Stimulated activated CD8-positive, alpha-beta memory T cell treated with anti-CD3 and anti-CD28 coated beads, Interleukin-7, amount 100 ng/mL, for 1 hour (primary cell): ENCODE measurements at places on chromosomes 13 and 19.
A peak's percentile ranks its signal among the peaks of the same experiment; 100 is the strongest.

DNA sequence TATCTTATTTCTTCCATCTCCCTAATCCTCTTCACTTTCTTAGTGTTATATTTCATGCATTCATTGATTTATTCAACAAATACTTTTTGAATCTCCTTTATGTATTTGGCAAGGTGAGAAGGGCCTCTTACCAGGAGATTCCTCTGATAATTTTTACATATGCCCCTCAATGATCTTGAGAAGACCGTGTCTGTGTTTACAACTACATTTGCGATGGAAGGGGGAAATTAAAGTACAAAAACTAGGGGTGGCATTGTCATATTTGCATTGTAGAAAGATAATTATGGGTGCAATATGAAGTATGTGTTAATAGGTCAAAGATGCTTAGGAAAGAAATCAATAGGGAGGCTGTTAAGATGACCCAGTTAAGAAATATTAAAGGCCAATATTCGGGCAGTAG, 1108.4 kb upstream of the MIR17HG start:
- no peak for DNase-seq

- DNase-seq: no peak
Observed at GRCh38 chr13:90706631-90707030, 640.9 kb upstream of the MIR17HG start.

GRCh38 chr19:13526552-13526951, 20.3 kb upstream of the CACNA1A start:
- no peak for DNase-seq

DNA sequence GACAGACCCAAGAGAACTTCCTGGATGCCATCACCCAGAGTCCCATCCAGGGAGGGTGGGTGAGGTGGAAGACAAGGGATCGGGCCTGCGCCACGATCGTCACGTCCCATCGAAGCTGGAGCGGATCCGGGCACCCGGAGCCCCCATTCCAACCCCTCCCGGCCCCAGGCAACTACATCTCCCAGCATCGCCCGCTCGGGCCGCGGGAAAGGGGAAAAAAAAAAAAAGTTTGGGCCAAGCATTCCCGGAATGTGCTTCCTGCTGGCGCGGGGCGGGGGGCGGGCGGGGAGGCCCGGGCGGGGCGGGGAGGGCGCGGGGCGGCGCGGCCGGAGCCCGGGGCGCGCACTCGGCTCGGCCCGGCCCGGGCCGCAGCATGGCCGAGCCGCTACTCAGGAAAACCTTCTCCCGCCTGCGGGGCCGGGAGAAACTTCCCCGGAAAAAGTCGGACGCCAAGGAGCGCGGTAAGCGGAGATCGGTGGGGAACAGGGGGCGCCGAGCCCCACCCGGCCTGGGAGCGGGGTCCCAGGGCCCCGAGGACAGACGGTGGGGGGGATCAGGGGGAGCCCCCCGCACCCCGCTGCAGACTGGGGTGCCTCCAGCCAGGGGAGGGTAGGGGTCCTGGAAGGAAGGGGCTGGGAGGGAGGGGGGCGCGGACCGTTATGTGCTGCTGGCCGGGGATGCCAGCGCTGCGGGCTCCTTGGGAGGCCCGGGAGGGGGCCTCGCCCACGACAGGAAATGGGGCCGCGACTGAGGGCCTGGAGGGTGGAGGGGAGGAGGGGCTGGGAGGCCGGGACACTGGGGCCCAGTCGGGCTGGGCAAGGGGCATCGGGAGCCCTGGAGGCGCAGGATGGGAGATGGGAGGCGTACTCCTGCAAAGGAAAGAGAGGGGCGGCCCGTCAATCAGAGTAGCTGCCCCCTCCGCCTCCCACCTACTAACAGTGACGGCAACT, at the start of gene SYDE1:
SYDE1 (plus strand) TSS at position 341 of the 950 bp plus-strand sequence; CDS start at position 374, 33 bp downstream.
- no peak for DNase-seq

- no peak for DNase-seq
Observed at GRCh38 chr19:2484178-2484937, 8.4 kb downstream of the GADD45B start.

DNA sequence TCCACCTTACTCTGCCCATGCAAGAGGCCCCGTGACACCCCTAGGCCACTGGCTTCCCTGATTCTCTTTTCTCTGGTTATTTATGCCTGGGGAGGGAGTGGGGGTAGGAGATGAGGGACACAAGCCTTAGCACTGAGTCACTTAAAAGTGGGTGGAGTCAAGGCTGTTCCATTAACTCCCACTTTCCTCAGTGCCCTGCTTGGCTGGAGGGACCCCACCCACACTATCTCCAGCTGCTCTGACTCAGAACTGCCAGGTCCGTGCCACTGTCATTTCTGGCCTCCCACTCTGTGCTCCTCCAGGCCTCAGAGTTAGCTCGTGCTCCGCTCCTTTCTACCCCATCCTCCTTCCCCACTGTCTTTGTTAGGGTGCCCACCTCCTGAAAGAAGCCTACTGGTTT, 113.4 kb upstream of the UQCRFS1 start:
- no peak for DNase-seq

GRCh38 chr19:41528106-41528505, 47.9 kb upstream of the CEACAM21 start:
- no peak for DNase-seq

DNA sequence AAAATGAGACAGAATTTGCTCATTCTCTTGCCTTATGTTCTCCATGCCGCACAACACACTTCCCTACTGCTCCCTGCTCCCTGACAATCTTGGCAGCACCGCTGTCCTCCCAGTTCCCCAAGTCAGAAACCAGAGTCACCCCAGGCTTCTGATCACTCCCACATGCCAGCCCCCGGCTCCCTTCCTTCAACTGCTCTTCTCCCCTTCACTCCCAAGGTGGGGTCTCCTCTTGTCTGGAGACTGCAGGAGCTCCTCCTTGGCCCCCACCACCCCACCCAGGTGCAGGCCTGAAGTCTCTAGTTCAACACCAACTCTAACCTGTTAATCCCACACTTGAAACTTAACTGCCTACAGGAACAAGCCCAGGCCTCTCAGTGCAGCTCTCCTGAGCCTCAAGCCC, 16.8 kb upstream of the AKAP8 start:
- no peak for DNase-seq

DNA sequence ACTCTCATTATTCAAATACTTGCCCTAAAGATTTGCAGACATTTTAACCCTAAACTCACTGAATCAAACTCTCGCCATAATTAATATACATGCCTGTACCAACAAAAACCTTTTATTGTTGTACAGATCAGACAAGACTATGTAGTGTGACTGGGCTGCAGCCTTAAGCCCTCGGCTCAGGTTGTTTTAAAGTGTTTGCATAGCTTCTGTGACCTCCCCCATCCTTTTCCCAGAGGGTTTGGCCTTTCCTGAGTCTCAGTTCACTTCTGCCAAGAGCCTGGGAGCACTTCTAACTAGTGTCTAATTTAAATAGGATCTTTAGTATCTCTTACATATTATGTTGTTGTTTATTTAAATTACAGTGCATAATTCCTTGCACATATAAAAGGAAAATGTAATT, 158.2 kb downstream of the HS6ST3 start:
- no peak for DNase-seq

GRCh38 chr13:77359171-77359570, 32.3 kb upstream of the MYCBP2 start:
- DNase-seq: no peak

DNA sequence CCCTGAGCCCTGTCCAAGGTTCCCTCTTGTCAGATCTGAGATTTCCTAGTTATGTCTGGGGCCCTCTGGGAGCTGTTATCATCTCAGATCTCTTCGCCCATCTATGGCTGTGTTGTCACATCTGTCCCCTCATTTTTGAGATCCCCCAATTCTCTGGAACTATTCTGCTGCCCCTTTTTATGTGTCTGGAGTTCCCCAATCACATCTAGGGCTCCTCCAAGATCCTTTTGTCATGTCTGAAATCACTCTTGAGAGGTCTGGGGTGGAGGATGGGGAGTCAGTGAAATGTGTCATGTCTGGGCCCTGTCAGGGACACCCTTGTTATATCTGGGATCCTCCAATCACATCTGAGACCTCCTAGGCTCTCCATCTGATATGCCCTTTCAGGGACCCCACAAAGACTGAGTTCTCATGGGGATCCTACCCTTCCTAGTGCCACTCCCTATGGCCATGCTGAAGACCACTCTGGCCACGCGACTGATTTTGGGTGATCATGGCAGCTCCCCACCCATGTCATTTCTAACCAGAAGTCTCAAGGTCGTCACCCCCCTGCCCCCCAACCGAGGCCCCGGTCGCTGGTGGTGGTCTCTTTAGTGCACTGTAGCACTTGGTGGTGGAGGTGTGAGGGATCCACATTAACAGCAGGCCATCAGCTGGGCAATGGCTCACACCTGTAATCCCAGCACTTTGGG, 3.8 kb upstream of the MYBPC2 start:
- no peak for DNase-seq

GRCh38 chr19:29967623-29968022, 25.6 kb downstream of the URI1 start:
- no peak for DNase-seq

GRCh38 chr19:17448131-17448967, at the start of gene TMEM221:
Gene TMEM221 (minus strand): TSS chr19:17448668. CDS start chr19:17448462, 206 bp downstream.
- no peak for DNase-seq

GRCh38 chr19:32203161-32203560, 142.2 kb upstream of the ZNF507 start:
- no peak for DNase-seq

DNA sequence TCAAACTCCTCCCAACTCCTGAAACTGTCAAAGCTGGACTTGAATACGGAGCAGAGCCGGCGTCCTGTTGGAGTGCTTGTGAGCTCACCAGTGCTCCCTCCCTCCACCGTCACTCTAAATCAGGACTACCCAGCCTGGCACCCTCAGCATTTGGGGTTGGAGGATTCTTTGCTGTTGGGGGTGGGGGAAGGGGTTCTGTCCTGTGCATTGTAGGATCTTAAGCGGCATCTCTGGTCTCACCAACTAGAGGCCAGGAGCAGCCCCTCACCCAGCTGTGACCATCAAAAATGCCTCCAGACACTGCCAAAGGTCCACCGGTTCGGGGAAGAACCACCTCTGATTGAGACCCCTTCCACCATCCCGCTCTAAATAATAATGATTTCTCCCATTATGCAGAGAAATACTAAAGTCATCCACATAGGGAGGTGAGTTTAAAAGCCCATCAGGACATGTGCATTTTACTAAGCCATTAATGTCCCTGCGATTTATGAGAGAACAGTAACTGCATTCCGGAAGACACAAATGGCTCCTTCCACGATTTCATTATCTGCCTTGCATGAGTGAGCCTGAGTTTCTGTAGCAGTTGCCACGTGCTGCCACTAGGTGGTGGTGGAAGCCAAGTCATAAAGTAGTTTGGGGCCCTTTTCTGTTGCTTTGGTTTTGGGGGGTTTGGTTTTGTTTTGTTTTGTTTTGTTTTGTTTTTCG, 16.1 kb upstream of the USP29 start:
- peak; percentile 19 for DNase-seq

GRCh38 chr19:17996826-17997316, 11.1 kb upstream of the ARRDC2 start:
- peak; percentile 73 for DNase-seq

GRCh38 chr13:68048802-68049359, 818.7 kb upstream of the PCDH9 start:
- no peak for DNase-seq

- DNase-seq: no peak
Observed at GRCh38 chr19:49624967-49625910, 14.7 kb downstream of the RRAS start.

DNA sequence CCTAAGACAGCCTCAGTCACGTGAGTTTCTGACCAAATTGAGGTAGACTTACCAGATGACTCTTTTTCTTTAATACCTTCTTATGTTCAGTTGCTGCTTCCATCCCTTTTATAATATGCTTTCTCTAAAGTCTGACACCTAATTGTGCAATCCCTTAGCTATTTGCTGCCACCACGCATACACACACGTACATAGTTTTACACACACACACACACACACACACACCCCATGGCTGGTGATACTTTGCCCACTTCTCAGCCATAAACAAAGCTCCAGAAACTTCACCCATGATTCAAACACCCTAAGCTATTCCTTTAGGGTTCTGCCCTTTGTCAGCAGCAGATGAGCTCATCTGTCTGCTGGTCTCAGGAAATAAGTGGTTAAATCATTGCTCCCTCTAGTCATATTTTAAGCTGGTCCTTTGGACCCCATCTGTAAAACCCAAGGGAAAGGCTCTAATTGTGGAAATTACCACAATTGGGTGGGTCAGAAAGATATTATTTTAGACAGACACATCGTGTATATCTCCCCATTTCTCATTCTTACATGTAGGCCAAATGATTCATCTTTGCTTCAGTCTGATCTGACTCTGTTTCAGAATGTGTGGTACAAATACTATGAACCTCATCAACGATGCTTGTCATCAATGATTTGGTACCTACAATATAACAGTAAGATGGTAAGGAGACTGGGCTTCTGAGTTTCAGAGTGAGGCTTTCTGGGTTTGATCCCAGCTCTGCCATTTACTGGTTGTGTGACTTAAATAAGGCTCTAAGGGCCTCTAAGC, 69.2 kb downstream of the NALCN start:
- DNase-seq: no peak

DNA sequence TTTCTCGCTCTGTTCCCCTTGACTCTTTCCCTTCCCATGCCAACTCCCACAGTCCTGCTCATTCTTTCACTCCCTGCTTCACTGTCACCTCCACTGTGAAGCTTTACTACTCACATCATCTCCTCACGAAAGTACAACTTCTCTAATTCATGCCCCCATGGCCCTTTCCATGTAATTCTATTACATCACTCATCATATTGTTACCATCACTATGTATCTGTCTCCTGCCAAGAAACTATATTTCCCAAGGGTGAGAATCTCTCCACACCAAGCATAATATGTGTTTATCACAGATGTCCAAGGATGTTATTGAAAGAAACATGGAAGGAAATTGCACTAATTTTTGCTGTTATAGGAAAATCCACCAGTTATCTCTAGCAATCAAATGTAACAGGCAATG, 37.2 kb upstream of the LRCH1 start:
- DNase-seq: no peak

DNA sequence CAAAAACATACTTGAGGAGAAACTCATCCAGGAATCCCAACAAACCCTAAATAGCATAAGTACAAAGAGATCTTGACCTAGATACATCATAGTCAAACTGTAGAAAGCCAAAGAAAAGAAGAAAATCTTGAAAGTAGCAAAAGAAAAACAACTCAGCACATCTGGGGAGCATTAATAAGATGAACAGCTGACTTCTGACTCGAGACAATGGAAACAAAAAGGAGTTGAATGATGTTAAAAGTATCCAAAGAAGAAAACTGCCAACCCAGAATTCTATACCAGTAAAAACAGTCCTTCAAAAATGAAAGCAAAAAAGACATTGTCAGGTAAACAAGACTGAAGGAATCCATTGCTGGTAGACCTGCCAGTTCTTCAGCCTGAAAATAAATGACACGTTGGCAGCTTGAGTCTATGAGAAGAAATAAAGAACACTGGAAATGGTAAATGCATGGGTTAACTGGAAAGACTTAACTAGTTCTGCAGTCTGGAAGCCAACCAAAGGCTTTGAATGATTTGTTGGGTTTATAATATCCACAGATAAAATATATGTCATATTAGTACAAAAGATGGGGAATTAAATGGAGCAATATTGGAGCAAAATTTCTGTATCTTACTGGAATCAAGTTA, 46.8 kb downstream of the TSSK6 start:
- DNase-seq: no peak

- no peak for DNase-seq
Observed at GRCh38 chr13:76385586-76385985, 500.6 kb downstream of the KCTD12 start.

GRCh38 chr19:35755550-35756376, 1.1 kb downstream of the HSPB6 start:
- no peak for DNase-seq

GRCh38 chr19:52823676-52824075, 2.2 kb upstream of the ZNF28 start:
- no peak for DNase-seq
